ENCODE measurements at places on chromosomes 12 and 14.

DNA sequence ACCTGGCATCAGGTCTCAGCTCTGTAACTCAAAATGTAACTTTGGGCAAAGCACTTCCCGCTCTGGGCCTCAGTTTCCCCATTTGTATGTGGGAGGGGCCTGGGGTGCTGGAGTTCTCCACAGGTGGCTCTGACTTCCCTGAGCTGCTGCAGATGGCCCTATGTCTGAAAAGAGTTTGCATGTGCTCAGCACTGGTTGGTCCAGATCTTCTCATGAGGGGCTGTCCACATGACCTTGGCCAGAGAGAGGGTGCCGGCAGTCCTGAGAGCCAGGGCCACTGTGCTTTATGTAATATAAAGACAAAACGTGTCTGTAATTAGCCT is 7.2 kb upstream of the CACNA2D4 start:
- DNase-seq: no peak

GRCh38 chr12:92295523-92295922 is 149.9 kb upstream of the BTG1 start:
- no peak for DNase-seq

GRCh38 chr14:89466484-89466883 is 49.5 kb upstream of the FOXN3 start:
- DNase-seq: peak; percentile 33

GRCh38 chr14:90132821-90133570 is 71.2 kb downstream of the KCNK13 start:
- no peak for DNase-seq

DNA sequence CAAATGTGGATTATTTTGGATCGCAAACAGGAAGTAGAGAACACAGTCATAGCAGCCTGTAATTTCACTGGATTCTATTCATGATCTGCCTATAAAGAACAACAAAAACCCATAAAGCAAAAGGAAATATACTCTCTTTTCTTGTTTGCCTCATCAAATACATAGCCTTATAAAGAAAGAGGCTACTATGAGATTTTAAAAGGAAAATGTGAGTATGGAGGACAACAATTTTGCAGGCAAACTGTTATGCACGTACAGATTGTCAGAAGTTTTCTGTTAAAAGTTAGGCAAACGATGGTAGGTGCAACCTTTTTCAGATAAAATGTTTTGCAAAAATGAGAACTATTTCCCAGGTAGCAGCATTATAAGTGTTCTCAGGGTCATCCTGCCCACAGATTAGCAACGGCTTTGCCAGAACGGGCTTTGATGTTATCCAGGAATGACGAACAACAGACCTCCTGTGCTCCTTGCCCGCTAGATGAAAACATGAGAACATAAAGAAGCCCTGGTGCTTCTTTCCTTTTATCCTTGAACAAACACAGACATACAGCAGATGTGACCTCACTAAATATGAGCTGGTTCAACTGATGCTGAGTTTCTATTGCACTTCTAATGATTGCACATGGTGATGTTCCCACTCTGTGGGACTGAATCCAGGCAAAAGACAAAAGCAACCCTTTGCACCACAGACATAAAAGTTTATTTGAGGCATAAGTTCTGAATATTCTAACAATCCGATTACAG is 88.1 kb downstream of the ITPR2 start:
- DNase-seq: no peak

DNA sequence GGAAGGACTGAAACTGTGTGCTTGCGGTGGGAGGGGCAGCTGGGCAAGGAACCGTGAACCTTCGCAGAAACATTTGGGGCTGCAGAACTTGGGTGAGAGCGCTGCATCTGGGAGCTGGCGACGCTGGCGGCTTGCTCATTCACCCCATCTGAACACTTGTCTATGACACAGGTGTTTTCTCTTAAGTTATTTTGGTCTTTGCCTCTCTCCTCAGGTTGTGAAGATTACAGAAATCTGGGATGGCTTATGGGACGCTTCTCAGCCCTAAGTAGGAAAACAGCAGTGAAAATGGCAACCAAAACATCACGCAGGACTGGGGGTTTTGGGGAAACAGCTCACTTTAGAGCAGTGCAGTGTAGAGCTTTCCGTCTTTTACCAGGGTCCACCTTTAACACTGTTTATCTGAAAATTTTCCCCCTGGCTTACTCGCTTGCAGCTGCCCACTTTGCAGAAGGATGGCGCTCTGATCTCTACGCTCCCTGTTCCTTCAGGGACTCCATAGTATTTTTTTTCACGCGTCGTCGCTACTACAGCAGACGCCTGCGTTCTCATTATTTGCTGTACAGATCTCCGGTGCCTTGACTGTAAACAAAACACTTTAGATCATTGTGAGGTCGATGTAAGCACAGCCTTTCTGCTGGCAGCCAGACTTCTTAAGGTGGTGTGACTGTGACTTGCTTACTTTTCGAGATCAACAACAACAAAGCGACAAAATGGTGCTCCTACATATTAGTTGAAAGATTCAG is 2.7 kb upstream of the CDKN1B start:
- peak; percentile 72 for DNase-seq

DNA sequence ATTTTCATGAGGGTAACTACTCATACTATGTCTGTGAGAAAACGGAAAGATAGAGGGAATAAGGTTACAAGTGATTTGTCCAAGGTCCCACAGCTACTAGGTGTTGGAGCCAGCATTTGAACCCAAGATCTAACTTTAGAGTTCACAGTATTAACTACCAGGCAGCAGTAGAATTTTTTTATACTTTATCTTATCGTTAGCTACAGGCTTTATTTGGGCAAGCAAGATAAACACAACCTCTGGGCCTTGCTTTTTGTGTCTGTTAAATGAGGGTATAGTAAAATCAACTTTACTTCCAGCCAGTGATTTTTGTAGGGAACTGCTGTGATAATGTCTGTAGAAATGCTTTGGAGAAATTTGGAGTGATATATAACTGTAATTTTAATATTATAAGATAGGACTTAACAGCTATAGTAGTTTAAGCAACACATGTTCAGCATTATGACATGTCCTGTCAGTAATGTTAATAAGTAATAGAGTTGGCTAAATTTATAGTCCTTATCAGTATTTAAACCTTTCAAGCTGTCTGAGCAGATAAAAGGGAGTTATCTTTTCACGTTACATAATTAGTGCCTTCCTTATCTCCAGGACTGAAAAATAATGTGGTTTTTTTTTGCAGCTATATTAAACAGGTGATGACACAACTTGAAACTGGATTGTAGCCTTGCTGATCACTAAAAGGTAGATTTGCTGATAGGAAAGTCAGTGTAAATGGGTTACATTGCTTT is 12.8 kb downstream of the LEMD3 start:
- DNase-seq: no peak

DNA sequence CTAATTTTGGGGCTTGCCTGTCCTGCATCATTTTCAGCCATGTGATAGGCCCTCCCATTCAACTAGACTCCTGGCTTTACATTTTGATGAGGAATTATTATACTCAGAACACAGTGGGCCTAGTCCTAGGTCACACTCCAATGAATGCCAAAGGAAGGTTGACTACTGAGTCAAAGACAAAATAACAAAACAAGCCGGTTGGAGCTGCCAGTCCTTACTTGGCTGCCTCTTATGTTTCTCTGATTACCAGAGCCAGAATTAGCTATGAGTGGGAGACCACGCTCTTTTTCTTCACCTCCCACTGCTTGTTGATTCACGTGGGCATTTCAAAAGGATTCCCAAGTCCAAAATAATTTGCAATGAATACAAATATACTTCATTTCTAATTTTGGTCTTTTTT is 78.1 kb upstream of the USP44 start:
- DNase-seq: no peak

DNA sequence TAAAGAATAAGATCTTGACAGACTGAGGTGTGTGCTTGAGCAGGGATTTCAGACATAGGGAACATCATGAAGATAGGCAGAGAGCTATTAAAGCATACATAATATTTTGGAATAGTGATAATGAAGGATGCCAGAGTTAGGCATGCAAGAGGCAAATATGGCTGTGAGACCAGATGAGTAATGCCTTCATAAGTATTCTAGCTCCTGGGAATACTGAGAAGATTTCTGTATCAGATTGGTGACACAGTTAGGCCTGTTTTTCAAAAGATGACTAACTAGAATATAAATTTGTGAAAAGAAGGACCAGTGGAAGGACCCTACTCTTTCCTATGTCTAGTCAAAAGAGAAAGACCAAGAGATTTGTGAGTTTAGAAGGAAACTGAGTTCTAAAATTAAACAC is 108.8 kb downstream of the TXNDC16 start:
- DNase-seq: no peak
